ENCODE measurements at places on chromosomes 2 and 18. TPM values are rescaled to one million over a fixed set of nuclear protein-coding genes. Genes with fewer than 3 reads are reported as not detected.

Gene GLI2
- total RNA-seq, result 2.0 TPM

Gene ANKRD23
- total RNA-seq, result 12.6 TPM

Gene SERPINB10
- not detected for total RNA-seq

Gene ALPI
- total RNA-seq, result not detected

Gene CPO
- 2.2 TPM for total RNA-seq

Gene UGT1A5
- not detected for total RNA-seq

Gene ANKRD30B
- 3.9 TPM for total RNA-seq

Gene RPL31
- 608 TPM for total RNA-seq

Gene OSR1
- 0.82 TPM for total RNA-seq

Gene ABCA12
- 0.60 TPM for total RNA-seq

All from dorsolateral prefrontal cortex (tissue), 122 donors.